ENCODE measurements at places on chromosomes 2 and 18. TPM values are rescaled to one million over a fixed set of nuclear protein-coding genes. Genes with fewer than 3 reads are reported as not detected.

Gene BCL11A
- total RNA-seq: 3.1 TPM

- no peak overlapping the region for H3K27ac ChIP-seq
- no peaks in the 10 kb centered on the region for H3K27me3 ChIP-seq
- peaks cover 16% of the 10 kb centered on the region for H3K4me1 ChIP-seq
- H3K4me3 ChIP-seq: no peak overlapping the region
- no peak for DNase-seq
- H3K36me3 ChIP-seq: no peaks in the 10 kb centered on the region
These were observed 13.3 kb downstream of the ANKRD44 start for GRCh38 chr2:197297266-197297665.

Gene CRYBA2
- total RNA-seq: 6.4 TPM

Gene NYAP2
- not detected for total RNA-seq

- H3K27me3 ChIP-seq: peaks cover 52% of the 10 kb centered on the region
- H3K36me3 ChIP-seq: no peaks in the 10 kb centered on the region
- DNase-seq: no peak
- H3K4me1 ChIP-seq: peaks cover 31% of the 10 kb centered on the region
- peak overlapping the region; percentile 68 for H3K4me3 ChIP-seq
These were observed 2.7 kb upstream of the LRP2 start for GRCh38 chr2:169365029-169365480.

Gene MSTN
- not detected for total RNA-seq
